Activated CD4-positive, alpha-beta T cell treated with anti-CD3 and anti-CD28 coated beads, Interleukin-2, Interleukin-6, amounts not matched to agents 100 ng/mL and 50 ng/mL, durations not matched to agents 16 hours and 8 hours (primary cell): ENCODE measurements at places on chromosomes 13 and 19.

- no peak for DNase-seq
Observed at GRCh38 chr13:44808185-44808584, 181.1 kb downstream of the NUFIP1 start.

GRCh38 chr19:16435999-16436650 lies 35.6 kb downstream of the EPS15L1 start:
- no peak for DNase-seq

GRCh38 chr19:51959791-51960190 lies 26.8 kb downstream of the ZNF350 start:
- DNase-seq, result no peak

DNA sequence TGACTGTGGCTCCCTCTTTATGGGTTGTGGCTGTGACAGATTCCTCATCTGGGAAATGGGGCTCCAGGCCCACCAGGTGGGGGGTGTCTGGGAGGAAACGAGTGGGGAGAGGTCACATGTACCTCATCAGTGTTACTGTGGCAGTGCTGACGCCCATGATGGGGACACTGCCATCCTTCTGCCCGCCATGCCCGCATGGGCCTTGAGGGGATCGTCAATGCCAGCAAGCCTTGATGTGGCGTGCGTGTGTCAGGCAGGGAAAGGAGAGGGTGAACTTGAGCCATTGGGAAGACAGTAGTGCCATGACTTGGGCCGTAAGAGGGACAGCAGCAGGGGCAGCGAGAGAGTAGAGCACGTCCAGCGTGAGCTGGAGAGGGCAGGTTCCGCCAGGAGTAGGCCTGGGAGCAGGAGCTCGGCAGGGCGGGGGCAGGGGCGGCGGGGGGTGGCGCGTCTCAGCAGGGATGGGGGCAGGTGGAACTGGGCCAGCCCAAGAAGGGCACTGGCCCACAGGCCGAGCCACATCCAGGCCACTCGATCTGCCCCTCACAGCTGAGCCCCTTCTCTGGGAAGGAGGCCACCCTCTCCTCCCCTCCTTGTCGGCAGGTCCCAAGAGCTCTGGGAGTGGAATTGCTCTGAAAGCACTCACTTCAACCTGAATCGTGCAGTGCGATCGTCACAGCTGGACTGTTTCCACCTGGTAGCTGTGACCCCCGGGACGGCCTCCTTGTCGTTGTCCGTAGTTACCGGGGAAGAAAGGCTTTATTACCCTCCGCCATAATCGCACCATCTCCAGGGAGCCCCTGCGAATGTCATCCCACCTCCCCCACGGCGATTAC lies 9.9 kb downstream of the KLHL26 start:
- no peak for DNase-seq

DNA sequence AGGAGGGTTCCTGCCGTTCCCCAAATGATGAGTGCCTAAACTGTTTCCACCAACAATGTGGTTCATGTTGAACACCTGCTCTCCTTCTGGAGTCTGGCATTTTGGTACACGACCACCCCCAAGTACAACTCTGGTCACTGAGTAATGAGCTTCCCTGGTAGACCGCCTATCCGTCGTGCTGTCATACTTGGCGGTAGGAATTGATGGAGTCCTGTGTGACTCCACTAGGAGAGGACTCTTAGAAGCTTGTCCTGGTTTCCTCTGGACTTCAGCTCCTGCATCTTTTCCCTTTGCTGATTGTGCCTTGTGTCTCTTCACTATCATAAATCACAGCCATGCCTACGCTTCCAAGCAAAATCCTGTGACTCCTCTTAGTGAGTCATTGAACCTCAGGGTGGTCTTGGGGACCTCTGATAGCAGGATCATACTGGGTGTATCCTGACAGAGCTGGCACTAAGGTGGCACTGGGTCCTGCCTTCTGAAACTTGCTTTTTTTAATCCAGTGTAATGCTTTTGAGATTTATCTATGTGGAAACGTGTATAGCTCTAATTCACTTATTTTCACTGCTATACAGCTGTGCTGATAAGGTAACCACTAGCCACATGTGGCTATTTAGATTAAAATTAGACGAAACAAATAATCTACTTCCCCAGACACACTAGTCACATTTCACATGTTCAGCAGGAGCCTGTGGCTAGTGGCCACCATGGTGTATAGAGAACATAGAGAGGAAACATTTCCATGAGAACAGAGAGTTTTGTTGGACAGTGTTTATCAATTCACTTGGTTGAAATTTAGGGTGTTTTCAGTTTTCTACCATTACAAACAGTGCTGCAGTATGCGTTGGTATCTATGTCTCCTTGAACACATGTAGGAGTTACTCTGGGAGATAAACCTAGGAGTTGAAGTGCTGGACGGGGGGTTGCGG lies 6.1 kb upstream of the ASF1B start:
- DNase-seq, result no peak

DNA sequence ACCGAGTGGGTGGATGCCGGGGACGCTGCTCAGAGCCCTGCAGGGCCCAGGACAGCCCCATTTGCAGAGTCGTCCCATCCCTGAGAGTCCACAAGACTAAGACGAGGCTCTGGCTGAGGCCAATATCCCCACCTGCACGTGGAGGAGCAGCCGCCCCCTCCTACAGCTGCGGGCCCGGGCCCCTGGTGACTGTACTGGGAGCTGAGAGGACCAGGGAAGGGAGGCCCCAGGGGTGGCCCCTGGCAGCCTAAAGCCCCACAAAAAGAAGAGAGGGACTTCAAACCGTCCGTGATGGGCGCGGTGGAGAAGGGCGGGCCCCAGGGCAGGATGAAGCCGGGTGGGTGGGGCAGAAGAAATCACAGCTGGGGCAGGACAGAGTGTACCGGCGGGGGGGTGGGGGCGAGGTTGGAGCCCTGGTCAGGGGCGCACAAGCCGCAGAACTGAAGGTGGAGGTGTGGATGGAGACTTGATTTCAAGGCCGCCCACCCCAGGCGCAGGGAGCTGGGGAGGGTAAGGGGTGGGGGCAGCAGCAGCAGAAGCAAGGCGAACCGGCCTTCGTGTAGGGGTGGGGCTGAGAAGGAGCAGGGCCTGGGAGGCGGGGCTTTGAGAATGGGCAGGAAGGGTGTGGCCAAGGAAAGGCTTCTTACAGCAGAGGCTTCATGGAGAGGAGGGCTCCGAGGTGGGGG lies 12.9 kb downstream of the CFD start:
- DNase-seq, result peak; percentile 88

- DNase-seq, result no peak
Observed at GRCh38 chr13:60617991-60618733, 221.1 kb downstream of the TDRD3 start.

- no peak for DNase-seq
Observed at GRCh38 chr13:85864963-85865530, 65.8 kb upstream of the SLITRK6 start.
